Esophagus muscularis mucosa (tissue), 4 donors: ENCODE measurements at places on chromosomes 12 and 14.

GRCh38 chr12:9367828-9368227 is 159.6 kb upstream of the PZP start:
- no peak overlapping the region for H3K27ac ChIP-seq
- DNase-seq: peak; percentile 53
- no peaks in the 10 kb centered on the region for H3K36me3 ChIP-seq
- no peaks in the 10 kb centered on the region for H3K4me1 ChIP-seq
- no peaks in the 10 kb centered on the region for H3K27me3 ChIP-seq
- H3K4me3 ChIP-seq: no peak overlapping the region

DNA sequence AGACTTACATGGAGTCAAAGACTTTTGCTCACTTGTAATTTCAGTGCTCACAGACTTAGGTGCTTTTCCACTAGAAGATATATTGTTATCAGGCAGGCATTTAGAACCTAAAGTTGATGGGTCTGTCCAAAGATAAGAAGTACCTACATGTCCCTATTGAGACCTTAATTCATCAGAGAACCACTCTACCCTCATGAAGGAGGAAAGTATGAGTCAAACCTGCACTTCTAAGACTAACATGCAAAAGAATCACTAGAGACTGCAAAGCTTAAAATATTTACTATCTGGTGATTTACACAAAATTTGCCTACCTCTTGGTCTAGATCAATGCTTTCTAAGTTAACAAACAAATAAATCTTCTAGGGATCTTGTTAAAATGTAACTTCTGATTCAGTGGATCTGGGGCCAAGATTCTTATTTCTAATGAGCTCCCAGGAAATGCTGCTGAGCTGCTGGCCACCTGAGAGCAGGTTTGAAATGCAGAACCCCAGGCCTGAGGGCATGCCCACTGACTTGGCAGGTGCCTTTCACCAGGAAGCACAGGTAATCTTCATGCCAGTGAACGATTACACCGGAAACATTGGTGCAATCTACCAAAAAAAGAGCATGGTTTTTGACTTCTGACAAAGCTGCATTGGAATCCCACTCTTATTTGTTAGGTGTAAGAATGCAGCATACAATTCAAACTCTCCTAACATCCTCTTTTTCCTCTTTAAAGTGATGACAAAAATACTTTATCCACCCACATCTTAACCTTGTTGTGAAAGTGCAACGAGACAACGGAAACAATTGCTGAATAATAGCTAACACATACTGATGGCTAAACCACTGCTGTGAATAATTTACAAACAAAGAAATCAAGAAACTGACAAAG is 214.2 kb downstream of the ADAMTS20 start:
- H3K36me3 ChIP-seq: no peaks in the 10 kb centered on the region
- H3K4me1 ChIP-seq: peaks cover 9% of the 10 kb centered on the region
- no peak overlapping the region for H3K27ac ChIP-seq

GRCh38 chr12:9711664-9712063 is 21.2 kb downstream of the CLECL1 start:
- no peaks in the 10 kb centered on the region for H3K36me3 ChIP-seq
- peaks cover 7% of the 10 kb centered on the region for H3K4me1 ChIP-seq
- H3K27ac ChIP-seq: no peak overlapping the region
- no peaks in the 10 kb centered on the region for H3K27me3 ChIP-seq
- no peak for DNase-seq

GRCh38 chr12:26238341-26239121 is 43.2 kb downstream of the SSPN start:
- no peaks in the 10 kb centered on the region for H3K36me3 ChIP-seq
- H3K27me3 ChIP-seq: no peaks in the 10 kb centered on the region
- no peak overlapping the region for H3K4me3 ChIP-seq
- peaks cover 16% of the 10 kb centered on the region for H3K4me1 ChIP-seq

GRCh38 chr12:779745-780734 is 27.7 kb downstream of the WNK1 start:
- no peak overlapping the region for H3K4me3 ChIP-seq
- no peak overlapping the region for H3K27ac ChIP-seq
- DNase-seq: no peak
- H3K36me3 ChIP-seq: no peaks in the 10 kb centered on the region
- H3K27me3 ChIP-seq: no peaks in the 10 kb centered on the region
- peaks cover 84% of the 10 kb centered on the region for H3K4me1 ChIP-seq
